ENCODE measurements at places on chromosomes 11 and 22.

DNA sequence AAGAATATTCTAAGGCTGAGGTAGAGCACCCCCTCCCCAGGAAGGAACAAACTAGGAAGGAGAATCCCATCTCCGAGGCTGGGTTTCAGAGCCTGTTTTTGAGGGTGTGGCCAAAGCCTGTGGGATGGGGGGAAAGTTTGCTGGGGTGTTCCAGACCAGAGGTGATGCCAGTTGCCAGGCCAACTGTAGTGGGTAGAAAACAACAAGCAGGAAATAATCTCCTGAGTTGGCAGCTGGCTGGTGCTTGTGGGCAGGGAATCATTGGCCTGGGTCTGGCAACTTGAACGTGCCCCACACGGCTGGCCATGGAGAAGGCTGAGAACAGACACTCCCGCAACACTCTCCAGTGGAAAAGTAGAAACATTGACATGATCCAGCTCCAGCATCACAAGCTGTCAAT lies 385.6 kb downstream of the ETS1 start:
- no peak for DNase-seq

GRCh38 chr11:63405114-63405513 lies 35.5 kb downstream of the SLC22A9 start:
- no peak for DNase-seq

GRCh38 chr11:47705721-47706120 lies 9.4 kb downstream of the AGBL2 start:
- no peak for DNase-seq

- DNase-seq = no peak
Measured at GRCh38 chr11:60512651-60513225, 2.5 kb upstream of the MS4A13 start.

DNA sequence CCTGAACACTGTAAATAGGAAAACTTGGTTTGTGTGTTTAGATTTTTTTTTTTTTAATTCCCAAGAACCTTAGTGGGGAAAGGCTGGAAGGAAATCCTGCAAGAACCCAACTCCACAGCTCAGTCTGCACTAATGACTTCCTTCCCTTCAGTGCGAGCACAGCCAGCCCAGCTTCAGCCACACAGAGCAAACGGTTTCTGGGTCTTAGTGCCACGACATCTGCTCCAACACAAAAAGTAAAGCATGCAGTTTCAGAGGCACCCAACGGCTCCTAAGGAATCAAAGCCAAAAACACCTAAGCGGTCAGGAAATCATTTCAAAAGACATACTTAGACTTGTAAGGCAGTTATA lies 236.1 kb downstream of the TTC28 start:
- DNase-seq = peak; percentile 66

- DNase-seq = no peak
Measured at GRCh38 chr11:11836676-11837231, 5.0 kb upstream of the USP47 start.

DNA sequence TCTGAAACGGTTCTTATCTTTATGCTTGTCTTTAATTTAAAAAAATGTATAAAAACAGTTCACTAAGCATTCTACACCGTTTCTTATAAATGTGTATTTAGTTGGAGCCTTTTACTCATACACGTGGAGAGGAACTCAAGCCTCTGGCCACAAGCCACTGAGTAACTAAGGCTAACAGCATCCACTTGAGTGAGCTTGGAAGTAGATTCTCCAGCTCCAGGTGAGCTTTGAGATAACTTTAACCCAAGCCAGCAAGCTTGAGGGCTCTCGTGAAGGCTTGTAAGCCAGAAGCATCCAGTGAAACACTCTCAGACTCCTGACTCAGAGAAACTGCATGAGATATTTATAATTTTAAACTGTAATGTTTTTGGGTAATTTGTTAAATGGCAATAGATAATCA lies 82.6 kb downstream of the ARHGAP20 start:
- DNase-seq = no peak

GRCh38 chr22:31332010-31332409 lies 14.1 kb downstream of the PATZ1 start:
- DNase-seq = no peak

DNA sequence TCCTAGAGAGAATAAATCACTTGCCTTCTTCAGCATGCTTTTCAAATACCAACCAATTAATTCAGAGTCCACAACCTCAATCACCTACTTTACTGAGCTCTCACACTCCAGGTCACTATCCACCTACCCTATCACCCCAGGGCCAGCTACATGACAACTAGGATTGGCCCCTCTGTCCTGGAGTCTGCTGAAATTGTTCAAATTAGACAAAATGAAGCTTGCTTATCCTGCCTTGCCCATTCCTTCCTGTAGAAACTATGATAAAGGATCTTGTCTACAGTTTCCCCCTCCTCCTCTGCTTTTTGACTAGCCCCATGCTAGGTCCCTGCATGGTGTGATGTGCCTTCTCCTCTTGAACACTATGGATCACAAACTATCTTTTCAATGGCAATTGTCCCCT lies 94.5 kb downstream of the JRKL start:
- DNase-seq = no peak

- no peak for DNase-seq
Measured at GRCh38 chr11:66297610-66298009, 5.9 kb downstream of the TMEM151A start.

DNA sequence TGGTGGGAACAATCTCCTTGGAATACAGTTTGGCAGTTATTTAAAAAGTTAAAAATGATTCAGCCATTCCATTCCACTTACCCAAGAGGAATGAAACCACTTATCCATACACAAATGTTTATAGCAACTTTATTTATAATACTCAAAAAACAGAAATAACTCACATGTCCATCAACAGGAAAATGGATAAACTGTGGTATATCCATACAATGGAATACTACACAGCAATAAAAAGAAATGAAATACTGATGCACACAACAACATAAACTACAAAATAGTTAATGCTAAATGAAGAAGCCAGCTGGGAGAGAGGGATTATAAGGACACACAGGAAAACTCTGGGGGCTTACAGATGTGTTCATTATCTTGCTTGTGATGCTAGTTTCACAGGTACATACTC lies 64.7 kb downstream of the FCHSD2 start:
- no peak for DNase-seq

DNA sequence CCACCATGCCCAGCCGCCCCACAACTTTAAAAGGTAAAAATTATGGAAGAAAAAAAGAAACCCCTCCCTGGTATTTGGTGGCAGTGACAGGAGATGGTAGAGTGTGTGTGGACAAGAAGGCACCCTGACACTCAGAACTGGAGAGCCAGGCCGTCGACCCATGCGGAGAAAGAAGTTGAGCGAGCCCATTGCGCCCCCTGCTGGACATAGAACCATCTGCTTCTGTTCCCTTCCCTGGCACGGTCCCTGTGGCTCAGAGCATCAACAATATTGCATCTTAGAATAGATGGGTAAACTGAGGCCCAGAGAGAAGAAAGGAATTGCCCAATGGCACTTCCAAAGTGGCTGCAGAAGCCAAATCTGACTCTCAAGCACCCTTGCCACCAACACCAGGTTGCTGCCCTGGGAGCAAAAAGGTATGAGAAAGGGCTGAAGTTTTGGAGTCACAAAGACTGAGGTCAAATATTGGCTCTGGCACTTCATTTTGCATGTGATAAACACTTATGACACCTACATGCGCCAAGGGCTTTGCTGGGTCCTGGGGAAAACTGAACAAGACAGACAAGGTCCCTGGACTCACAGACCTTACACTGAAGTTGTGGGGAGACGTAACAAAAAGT lies 8.6 kb downstream of the MRPL11 start:
- DNase-seq = peak; percentile 88

GRCh38 chr11:120216426-120217102 lies 5.7 kb downstream of the OAF start:
- DNase-seq = no peak

GRCh38 chr22:35947794-35948425 lies 80.7 kb downstream of the RBFOX2 start:
- no peak for DNase-seq

DNA sequence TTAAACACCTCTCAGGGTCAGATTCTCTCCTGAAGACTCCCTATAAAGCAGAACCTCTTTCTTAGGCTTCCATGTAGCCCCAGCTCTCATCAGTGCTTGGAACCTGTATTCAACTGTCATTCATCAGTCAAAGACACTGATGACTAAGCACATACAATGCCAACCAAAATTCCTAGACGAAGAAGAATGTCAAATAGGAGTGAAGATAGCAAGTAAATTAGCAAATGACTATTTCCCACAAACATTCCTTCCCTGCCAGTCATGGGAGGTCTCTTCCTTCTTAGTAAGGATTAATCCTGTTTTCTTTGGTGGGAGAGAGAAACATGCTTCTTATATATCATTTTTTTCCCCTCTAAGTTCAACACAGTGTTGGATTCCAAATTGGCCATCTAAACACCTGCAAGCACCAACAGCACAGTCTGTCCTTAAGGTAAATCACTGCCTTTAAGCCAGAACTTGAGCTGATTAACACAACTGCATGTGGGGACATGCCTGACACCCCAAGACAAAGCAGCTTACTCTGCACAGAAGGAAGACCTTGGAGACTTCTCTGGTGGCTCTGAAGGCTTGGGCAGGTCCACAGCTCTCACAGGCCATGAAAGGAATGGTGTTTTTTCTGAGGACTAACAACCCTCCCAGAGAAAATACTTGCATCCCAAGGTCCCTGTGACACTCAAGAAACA lies 47.5 kb upstream of the ME3 start:
- peak; percentile 4 for DNase-seq

DNA sequence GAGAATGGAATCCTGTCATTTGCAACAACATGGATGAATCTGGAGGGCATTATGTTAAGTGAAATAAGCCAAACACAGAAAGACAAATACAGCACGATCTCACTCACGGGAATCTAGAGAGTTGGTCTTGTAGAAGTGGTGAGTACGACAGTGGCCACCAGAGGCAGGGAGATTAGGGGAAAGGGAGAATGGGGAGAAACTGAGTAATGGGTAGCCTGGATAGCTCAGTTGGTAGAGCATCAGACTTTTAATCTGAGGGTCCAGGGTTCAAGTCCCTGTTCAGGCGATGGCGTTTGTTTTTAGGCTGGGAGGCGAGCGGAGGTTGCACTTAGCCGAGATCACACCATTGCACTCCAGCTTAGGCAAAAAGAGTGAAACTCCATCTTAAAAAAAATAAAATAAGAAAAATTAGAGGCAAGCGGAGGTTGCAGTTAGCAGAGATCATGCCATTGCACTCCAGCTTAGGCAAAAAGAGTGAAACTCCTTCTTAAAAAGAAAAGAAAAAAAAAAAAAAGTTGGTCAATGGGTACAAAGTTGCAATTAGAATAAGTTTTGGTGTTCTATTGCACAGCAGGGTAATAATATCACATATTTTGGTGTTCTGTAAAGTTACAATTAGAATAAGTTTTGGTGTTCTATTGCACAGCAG lies 95.7 kb upstream of the UBASH3B start:
- no peak for DNase-seq

GRCh38 chr11:35303596-35304385 lies 115.6 kb downstream of the SLC1A2 start:
- no peak for DNase-seq

- DNase-seq = no peak
Measured at GRCh38 chr22:29700900-29701154, 19.0 kb upstream of the CABP7 start.

- no peak for DNase-seq
Measured at GRCh38 chr11:119720311-119720913, 8.6 kb downstream of the NECTIN1 start.

DNA sequence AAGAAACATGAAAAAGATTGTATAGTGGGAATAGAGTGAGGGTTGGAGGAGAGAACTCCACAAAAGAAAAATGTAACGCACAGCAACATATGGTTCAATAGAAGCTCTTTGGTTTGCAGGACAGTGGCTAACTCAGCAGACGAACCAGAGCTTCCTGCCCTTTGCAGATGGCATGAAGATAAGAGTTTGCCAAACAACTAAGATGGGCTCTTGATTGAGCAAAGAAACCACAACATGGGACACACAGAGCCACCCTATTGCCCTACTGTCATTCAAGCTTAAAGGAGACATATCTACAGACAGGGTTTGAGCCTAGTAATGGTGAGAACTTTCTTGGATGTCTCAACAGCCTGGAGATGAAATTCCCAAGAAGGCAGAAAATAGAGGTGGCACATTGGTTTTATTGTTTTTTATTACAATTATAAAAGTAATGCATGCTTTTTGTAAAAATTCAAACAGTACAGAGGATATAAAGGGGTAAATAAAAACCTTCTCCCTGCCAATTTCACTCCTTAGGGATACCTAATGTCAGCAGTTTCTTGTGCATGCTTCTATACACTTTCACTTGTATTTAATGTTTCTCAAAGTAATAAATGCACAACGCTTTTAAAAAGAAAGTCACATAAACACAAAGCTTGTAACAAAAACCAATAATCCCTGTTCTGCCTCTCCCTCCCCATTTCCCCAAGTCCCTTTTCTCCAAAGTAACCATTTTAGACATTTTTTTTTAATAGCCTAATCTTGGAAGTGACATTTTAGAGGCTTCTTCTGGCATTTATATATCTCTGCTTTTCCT lies 63.7 kb downstream of the COPB1 start:
- no peak for DNase-seq

GRCh38 chr11:16460508-16460907 lies 104.2 kb upstream of the SOX6 start:
- no peak for DNase-seq

- no peak for DNase-seq
Measured at GRCh38 chr11:46015941-46016340, 93.5 kb downstream of the LARGE2 start.

- DNase-seq = no peak
Measured at GRCh38 chr11:94788396-94788795, 20.2 kb downstream of the AMOTL1 start.

- peak; percentile 18 for DNase-seq
Measured at GRCh38 chr11:112024178-112024772, 933 bp upstream of the DLAT start.

GRCh38 chr11:119108857-119109221 lies 1.7 kb downstream of the C2CD2L start:
- DNase-seq = no peak

DNA sequence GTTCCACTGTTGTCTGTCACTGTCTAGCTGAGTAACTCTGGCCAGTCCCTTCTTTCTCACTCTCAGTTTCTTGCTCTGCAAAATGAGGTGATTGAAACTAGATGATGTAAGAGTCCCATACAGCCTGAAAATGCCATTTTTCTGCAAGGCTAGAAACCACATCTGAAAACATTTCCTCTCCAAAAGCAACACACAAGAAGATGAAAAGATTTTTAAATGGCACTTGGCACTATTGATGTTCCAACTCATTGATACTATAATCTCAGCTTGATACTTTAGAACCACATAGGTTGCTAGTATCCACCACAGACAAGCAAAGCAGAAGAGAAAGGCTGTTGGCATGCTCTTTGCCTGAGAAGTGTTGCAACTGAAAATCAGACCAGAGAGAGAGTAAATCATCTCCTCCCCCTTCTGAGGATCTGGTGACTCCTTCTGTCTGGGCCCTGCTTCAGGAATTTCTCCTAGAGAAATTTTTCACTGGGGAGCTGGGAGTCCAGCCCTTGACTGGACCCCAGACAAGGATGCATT lies 1217.9 kb downstream of the LRRC4C start:
- no peak for DNase-seq

GRCh38 chr11:117300773-117301172 lies 9.6 kb downstream of the BACE1-AS start:
- no peak for DNase-seq

DNA sequence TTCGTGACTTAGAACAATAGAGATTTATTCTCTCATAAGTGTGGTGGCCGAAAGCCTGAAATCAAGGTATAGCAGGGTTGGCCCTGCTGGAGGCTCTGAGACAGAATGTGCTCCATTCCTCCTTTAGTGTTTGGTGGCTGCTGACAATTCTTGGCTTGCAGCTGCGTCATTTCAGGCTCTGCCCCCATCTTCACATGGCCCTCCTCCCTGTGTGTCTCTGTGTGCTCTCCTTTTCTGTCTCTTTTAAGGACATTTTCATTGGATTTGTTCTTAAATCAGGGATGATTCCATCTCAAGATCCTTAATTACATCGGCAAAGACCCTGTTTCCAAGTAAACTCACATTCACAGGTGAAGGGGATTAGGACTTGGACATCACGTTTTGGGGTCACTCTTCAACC lies 10.2 kb upstream of the APOL6 start:
- no peak for DNase-seq
